ENCODE measurements at places on chromosomes 7 and 10.

- no peak for DNase-seq
These were observed 10.2 kb downstream of the STK32C start for GRCh38 chr10:132297526-132297925.

GRCh38 chr7:135441791-135442190 lies 68.1 kb downstream of the CNOT4 start:
- no peak for DNase-seq

- no peak for DNase-seq
These were observed 1019.0 kb upstream of the C7orf33 start for GRCh38 chr7:147571436-147572185.

DNA sequence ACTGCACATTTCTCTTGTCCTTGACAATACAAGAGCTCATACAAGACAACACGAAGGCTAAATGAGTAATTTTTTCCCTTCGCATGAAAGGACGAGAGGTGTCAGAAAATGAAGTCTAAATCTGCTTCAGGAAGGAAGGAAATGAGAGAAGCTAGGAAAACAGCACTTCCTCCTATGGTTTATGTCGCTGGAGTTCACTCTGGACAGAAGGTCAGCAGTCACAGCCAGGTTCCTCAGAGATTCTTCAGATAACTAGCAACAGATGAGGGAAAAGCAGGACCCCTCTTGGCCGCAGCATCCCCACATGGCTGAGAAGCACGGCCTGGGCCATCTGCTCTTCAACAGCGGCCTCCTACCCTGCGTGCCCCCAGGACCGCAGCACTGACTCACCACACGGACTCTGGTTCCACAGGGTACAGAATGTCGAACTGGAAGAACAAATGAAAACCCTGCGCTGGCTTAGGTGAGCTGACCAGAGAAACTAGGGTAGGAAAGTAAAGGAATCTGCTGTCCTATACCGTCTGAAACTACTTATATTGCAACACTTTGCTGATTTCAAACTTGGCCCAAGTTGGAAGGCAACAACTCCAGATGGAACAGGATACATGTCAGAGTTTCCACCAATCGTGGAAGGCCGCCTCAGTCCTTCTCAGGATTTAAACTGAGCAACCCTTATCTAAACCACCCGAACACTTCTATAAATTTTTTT lies 26.3 kb downstream of the DNMBP start:
- no peak for DNase-seq

GRCh38 chr7:156026603-156027002 lies 214.3 kb upstream of the SHH start:
- no peak for DNase-seq

DNA sequence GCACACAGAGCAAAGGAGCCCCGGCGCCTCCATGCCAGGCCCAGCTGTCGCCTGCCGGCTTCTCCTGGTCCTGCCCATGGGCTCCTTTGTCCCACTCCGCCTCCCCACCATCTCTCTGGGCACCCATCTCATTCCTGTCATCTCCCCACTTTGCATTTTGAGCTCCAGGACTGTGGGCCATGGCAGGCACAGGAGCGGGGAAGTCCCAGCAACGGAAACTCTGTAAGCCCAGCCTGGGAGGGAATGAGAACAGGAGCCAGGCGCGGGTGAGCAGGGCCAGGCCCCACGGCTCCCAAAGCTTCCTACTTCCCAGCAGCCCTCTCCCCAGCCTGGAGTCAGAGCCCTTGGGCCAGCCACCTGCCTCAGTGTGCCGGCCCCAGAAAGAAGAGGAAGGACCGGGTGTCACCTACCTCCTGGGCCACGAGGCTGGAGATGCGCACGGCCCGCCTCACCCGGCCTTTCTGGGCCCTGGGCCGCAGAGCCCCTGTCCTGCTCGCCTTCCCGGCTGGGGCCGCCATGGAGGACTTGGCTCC lies 23.1 kb downstream of the KCNH2 start:
- DNase-seq = no peak

DNA sequence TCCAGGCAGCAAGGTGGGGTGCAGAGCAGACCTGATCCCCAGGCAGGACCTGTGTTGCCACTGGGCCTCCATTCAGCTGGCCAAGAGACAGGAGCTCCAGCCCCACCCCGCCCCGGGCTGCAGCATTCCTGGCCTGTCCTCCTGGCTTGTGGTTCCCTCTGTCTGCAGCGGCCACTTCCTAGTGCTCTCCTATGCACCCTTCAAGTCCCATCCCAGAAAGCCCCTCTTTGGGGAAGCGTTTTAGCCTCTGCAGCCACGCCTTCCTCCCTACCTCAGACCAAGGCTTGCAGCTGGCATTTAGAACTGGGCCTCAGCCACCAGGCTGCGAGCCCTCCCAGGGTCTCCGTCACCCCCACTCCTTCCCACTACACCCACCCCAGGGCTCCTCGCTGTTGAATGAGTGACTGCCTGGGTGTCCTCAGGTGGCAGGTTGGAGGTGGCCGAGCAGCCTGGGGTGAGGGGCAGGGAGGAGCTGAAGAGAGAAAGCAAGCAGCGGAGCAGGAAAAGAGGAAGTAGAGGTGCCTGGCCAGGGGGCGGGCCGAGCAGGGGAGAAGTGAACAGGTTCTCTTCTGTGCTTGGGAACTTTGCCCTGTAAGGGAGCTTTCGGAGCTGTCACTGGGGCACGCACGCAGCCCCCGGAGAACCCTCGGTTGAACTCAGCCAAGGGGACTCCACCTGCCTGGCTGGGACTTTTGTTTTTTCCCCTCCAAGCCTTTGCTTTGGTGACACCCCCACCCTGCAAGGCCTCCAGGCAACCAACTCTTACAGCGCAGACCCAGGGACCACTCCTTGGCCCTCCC lies 109.1 kb upstream of the TNRC18 start:
- DNase-seq = no peak

- DNase-seq = no peak
These were observed 104.5 kb downstream of the SH3PXD2A start for GRCh38 chr10:103750836-103751235.

DNA sequence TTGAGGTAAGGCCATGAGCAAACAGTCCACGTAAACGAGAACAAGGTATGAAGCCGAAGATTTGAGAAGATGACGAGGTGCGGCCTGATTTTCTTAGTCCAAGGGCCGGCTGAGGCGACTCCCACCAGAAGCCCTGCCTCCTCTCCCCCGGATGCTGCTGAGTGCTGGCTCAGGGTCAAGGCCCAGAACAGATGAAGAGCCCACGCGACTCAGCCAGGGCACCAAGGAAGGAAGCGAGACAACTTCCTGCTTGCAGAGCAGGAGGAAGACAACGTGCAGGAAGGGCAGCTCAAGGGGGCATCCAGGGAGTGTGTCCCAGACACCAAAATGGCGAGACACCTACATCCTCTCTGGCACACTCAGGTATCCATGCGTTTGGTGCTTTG lies 99.5 kb downstream of the CYTH3 start:
- DNase-seq = no peak

DNA sequence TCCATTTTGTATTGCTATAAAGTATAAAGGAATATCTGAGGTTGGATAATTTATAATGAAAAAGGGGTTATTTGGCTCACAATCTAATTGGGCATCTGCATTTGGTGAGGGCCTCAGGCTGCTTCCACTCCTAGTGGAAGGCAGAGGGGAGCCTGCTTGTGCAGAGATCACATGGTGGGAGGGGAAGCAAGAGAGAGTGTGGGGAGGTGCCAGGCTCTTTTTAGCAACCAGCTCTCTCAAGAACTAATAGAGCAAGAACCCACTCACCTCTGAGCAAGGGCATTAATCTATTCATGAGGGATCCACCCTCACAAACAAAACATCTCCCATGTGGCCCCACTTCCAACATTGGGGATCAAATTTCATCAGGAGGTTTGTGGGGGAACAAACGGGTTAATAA lies 64.6 kb downstream of the OGDH start:
- no peak for DNase-seq

DNA sequence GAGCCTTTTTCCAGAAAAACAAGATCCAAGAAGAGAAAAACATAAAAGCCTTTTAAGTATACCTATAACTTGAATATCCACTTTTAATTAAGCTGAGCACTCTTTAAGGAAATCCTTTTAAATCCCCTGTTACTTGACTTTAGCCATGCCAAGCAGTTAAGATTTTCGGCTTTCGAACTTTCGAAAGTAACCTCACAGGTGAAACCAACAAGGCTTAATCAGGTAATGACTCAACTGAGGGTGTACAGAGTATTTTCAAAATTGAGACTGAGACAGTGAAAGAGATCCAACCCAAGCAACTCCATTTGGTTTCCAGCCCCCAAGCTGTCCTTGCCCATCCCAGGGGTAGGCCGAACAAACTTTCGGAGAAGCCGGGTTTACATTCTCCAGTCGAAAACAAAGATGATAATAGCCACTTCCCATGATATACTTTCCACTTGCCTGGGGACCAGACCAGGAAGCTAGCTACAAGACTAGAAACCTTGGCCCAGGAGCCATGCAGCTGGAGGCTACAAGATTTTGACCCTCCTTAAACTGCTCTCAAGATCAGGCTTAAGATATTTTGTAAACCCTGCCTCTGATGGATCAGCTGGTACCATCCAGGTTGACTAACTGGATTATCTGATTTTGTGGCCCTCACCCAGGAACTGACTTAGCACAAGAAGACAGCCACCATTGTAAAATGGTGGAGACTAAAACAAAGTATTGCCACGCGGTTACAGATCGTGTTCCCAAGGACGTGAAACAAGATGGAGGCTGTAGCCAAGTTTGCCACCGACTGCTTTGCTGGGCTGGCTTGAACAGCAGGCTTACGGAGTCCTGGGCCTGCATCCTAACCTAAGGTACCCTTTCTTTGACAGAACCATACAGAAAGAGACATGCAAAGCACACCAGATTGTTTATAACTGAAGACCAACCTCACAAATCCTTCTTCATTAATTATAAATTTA lies 32.3 kb downstream of the C1GALT1 start:
- no peak for DNase-seq

DNA sequence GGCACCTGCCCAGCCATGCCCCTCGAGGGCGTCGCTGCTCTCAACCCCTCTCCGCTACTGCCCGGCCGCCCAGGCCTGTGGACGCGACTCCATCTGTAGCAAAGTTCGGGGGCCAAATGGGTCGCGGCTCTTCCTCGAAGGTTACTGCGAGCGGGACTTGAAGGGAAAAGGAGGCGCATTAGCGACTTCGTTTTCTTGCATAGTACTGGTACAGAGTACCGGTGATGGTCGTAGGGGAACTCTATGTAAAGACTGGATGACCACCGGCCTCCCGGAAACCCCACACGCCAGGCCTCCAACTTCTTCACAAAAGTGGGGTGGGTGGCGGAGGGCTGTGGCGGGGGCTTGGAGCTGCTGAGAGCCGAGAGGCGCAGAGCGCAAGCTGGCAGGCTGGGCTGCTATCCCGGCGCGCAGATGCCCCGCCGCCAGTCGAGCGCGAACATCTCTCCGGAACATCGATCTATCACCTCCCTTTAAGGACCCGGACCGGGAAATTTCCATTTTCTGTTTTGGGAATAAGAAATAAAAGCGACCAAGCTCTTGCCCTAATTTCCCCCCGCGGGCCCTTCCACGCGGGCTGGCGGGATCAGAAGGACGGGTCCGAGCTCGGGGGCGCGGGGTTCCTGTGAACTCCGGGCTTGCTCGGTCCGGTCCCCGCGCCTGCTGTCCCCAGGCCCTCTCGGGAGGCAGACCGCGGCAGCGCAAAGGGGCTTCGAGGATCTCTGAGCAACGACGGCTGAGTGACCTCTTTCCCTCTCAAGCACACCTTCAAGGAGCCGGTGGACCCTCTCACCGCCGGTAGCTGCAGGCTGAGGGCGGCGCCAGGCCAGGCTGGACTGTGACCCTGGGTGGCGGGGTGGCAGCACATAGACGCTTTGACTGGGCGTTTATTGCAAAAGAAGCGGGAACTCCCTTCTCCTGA lies 12.2 kb upstream of the FEZF1 start:
- DNase-seq = no peak

GRCh38 chr10:114908896-114909295 lies 29.1 kb upstream of the TRUB1 start:
- no peak for DNase-seq

- no peak for DNase-seq
These were observed 237.8 kb downstream of the MAD1L1 start for GRCh38 chr7:1994931-1995330.

DNA sequence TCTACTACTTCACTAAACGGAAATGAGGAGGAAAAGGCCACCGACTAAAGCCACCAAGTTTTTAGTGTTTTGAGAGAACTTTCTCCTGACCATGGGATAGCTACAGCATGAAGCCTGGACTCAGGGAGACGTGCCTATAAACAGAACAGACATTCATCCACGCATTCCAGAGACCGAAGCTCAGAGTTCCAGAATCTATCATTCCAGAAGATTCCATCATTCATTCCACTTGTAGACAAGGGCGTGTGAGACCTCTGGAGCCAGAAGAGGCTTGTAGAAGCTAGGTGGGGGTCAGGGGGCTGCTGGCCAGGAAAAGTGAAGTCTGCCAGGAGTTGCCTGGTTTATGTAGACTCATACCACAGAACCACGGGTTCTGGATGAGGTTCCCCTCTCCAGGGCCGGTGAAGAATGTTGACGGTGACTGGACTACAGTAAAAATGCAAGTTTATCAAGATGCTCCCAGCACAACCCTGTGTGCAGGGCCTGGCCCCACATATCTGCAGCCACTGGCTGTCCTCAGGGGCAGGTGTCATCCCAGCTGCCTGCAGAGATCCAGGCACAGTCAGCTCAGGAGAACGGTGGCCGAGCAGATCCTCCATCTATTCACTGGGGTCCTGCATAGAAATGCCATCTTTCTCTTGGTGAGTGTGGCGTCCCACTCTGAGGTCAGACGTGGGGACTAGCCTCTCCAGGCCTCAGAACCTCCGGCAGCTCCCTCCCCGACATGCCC lies 215.7 kb downstream of the USP6NL start:
- DNase-seq = no peak

DNA sequence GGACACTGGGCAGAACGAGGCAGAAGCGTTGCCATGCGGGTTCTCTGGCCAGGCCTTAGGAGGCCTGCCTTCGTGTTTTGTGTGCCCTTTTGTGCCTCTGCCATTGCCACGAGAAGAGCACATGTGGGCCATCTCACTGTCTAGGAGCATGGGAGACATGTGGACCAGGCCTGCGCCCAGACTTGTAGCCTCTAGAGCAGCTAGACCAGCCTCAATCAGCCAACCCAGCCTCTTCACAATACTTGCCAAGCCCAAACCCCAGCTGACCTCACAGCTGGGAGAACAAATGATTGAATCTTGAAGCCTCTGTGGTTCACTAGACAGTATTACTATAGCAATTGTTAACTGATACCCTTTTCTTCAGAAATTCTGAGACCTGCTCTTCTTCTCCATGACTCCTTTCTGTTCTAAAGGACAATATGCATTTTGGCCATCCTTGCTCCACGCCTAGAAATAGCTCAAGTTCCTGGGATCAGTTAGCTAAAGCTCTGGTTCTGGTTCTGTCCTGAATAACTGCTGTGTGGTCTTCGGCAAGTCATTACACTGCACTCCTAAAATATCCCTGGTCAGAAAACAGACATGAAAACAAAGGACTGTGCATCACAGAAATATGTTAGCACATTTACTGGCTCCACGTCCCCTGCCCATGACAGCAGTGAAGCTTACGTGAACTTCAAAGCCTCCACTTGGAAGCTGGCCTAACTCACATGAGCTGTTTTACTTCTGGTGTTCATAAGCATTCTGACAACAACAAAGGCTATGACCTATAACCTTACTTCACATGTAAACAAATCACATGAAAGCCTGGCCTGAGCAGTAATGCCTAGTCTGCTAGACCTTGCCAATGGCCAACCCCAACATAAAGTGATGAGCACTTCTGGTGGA lies 72.3 kb upstream of the MKRN1 start:
- DNase-seq = no peak

Data from osteocyte (in vitro differentiated cells).